ENCODE measurements at places on chromosomes 3 and 15.

- DNase-seq: no peak
These were observed 22.8 kb downstream of the MESP1 start for GRCh38 chr15:89728254-89728653.

DNA sequence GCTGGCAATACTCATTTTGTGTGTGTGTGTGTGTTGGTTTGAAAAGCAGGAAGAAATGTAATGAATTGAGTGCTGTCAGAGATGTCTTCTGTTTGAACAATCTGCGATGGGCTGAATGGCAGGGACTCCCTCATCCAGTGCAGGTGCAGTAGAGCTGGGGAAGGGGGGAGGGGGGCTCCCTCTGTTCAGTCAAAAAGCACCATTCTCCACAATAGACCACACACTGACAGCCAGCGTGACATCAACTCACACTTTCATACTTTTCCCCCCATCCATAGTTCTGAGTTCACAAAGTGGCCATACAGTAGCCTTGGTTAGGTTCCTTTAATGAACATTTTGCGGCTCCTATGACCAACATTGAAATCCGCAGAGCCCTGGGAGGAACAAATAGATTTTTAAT lies 10.4 kb downstream of the SOX2 start:
- DNase-seq: no peak

DNA sequence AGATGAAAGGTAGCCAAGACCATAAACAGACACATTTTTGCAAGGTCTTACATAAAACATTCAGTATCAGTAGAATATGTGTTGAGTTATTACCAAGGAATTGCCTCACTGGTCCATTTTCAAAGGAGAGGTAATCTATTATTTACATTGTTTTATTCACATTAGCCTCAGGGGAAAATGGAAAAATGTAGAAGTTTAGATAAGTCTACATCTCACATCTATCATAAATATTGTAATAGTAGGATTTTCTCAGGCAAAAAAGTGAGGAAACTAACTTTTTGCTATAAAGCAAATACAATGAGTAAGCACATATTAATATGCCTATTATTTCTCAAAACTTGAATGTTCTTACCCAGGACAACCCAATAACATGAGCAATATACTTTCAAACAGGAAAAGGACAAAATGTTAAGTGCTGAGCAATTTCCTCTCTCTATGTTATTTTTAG lies 184.6 kb upstream of the AGTR1 start:
- DNase-seq: no peak

DNA sequence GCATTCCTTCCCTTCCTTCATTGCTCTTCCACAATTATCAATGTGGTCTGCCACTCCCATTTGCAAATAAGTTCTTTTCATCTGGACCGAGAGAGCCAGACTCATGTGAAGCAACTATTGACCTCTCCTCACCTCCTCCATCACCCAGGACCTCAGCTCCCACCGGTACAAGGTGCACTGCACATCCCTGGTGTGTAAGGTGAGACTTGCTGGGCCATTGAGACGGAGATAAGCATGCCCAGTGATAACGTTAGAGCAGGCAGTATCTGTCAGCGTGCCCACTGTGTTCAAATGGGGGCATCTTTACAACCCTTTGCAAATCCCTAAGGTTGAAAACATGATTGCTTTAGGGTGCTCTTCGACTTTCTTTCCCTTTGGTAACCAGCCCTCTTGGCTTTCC lies 154.8 kb downstream of the ADAMTS17 start:
- DNase-seq: no peak

- no peak for DNase-seq
These were observed 3.1 kb downstream of the ATP2B2 start for GRCh38 chr3:10502185-10502880.

DNA sequence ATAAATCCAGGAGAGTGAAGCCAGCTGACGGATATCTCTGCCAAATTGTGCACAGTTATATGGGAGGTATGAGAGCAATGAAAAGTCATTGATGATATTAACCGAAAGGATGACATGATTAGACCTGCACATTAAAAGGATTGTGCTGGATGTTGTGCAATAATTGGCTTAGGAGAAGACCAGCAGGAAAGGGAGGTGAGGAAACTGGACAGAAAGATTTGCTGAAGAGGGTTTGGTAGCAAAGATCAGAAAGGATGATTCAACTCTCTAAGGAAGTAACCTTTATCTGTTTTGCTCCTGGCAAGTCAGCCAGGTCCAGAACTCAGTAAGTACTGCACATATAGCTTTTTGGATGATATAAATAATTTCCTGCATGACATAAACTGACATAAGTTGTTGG lies 704.7 kb downstream of the GRM7 start:
- no peak for DNase-seq

- DNase-seq: no peak
These were observed 8.5 kb downstream of the FBLN2 start for GRCh38 chr3:13557417-13557816.

GRCh38 chr3:191412759-191413158 lies 48.2 kb upstream of the PYDC2 start:
- DNase-seq: no peak

- DNase-seq: no peak
These were observed 24.2 kb downstream of the PFKFB4 start for GRCh38 chr3:48532271-48532976.

DNA sequence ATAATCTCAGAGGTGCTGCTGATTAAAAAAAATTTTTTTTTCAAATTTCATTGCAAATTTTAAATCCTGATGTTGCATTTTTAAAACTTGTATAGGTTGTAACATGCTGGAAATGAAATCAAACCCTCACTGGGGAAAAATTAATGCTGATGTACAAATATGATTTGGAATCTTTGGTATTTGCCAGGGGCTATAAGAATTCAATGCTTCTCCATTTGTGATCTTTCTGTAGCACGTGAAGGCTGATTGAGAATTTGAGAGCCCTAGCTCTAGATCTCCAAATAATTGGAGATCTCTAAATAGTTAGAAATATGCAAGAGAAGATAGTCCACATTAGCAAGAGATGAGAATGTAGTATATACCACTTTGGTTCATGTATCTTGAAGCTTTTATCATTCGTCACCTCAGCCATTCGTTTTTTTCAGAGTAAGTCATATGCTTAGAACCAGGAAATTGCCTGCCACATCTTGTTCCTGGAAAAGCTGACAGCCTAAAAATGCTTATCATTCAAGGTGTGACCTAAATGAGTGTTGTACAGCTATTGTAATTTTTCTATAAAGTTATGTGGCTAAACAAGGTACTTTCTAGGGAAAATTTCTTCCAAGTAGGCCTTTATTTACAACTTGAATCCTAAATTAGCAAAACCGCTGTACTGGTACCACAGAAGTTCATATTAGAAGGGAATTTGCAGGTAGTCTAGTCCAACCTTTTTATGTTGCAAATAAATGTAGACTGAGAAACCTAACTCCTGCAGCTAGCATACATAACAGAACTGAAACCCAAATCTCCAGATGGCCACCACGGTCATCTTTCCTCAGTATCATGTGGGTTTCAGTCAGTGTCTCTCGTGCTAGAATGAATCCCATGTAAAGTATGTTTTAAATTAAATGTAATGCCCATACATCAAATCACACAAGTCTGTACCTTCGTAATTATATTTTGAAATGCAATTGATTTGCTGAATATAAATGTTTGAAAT lies 48.5 kb downstream of the FNDC3B start:
- DNase-seq: no peak

GRCh38 chr3:195876297-195877064 lies 31.9 kb downstream of the TNK2 start:
- no peak for DNase-seq

DNA sequence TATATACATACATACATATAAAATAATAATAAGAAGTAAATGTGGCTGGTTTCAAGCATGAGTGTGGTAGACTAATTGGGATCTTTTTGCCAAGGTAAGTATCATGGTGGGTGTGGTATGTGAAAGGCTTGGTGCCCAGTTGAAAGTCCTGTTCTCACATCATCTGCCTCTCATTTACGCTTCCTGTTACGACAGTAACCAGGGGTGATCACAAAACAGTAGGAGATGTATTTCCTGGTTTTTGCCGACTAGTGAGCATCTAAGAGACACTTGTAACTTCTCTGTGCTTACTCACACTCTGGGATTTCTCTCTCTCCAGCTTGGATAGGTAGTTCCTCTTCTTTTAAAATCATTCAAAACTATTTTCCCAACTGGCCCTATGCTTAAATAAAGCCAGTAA lies 1028.3 kb upstream of the NR2F2 start:
- DNase-seq: no peak

DNA sequence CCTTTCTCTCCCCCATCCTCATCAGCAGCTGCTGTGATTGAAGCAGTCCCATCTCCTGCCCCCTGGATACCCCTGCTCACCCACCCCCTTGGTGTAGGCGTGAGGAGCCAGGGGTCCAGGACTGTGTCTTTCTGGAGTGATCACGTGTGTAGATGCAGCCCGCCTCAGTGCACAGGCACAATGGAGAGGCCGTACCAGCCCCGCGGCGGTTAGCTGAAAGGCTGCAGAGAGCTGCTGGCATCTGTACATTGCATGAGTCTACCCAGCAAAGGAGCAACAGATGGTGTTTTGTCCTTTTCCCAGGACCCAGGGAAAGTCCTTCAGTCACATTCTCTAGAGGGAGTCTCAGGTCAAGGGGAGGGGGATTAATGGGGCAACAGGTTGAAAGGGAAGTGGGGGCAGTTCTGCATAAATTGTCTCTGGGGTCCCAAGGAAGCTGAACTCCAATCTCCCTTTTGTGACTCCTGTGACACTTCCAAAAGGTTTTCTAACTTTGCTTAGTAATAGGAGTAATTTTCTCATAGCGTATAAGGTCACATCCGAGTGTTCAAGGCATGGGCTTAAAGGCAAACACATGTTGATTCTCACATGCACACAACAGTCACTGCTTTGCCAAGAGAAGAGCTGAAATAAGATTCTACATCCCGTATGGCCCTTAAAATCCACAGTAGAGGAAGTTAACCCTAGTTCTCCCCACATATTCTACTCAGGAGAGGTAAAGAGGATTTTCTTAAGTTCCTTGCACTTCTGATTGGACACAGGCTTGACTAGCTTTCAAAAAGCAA lies 7.1 kb downstream of the CSPG5 start:
- no peak for DNase-seq

- DNase-seq: no peak
These were observed 36.0 kb downstream of the BTLA start for GRCh38 chr3:112463250-112463649.

- no peak for DNase-seq
These were observed 4.1 kb upstream of the CLASP2 start for GRCh38 chr3:33722191-33722590.
